ENCODE measurements at places on chromosomes 1 and 21.

DNA sequence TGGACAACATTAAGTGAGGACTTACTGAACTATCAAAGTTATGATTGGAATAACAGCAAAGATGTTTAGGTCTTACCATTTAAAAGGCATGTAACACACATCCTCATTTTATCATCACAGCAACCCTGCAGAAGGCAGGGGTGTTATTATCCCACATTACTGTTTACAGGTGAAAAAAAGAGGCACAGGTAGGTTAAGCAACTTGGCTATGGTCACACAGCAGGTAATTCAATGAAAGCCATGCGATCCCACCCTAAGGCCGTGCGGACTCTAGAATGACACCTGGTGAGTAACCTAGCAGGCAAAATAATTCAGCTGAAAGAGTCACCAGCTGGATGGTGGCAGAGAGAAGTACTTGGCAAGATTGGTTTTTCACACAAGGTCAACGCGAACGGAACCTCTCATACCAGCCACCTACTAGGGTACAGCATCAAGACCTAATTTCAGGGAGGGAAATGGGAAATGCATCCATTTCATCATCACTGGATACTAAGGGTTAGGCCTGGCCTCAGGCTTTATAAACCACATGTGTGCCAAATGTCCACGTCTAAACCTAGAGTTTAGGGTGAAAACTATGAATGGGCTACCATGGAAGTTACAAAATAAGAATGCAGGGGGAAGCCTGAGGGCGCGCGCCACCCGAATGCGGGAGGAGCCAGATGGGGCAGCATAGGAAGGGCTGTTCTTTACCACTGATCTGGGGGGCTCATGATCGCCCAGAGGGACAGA is 85.3 kb downstream of the SLC66A1 start:
- no peak for DNase-seq

DNA sequence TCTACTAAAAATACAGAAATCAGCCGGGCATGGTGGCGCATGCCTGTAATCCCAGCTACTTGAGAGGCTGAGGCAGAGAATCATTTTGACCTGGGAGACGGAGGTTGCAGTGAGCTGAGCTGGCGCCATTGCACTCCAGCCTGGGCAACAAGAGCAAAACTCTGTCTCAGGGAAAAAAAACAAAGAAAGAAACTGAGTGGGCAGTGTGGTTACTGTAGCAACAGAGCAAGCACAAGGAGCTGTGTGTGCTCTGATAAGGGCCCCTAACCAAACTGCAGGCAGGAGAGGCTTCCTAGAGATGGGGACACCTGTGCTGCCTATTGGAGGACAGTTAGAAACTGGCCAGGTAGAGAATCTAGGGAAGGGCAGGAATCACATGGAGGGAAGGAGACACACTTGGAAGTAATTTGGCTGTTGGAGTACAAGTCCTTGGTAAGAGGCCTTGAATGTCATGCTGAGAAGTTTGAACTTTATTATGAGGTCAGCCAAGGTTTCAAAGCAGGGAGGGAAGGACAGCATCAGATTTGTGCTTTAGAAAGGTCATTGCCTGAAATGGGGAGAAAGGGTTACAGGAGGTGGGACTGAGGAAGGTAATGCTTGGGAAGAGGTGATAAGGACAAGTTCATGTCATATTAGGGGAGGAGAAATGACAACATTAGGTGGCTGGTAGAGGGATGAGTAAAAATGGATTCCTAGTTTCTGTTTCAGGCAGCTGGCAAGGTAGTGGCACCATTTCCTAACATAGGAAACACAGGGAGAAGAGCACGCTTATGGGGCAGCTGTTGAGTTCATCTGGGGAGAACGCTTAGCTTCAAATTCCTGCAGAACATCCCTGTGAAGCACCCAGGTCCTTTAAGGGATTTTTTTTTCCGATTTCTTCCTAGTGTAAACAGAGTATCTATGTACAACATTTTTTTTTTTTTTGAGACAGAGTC is 69.2 kb upstream of the ARTN start:
- no peak for DNase-seq

GRCh38 chr1:87017998-87018672 is 103.7 kb downstream of the HS2ST1 start:
- DNase-seq, result no peak

DNA sequence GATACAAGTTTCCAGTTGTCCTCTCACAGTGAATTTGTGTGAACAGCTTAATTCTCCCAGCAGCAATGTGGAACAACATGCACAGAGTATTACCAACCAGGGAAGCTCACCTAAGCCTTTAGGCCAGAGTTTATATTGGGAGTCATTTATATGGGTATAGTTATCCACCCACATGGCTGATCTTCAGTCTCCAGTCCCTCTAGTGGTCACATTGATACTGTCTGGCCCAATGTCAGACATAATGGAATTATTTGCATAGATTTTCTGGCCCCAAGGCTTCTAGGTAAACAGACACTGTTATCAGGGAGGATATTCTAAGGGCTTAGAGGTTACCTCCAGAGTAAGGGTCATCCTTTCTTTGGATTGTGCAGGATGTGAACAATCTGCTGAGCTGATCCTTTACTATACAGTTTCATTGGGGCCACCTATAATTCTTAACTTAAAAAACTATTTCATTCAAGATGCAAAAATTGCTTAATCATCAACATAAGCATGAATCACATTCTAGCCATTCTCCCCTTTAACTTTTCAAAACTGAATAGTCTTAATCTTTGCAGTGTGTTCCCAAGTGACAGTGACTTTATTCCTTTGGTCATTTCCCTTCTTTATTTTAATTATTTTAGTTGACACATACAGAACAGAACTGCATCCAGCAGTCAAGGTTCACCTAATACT is 210.9 kb downstream of the LTN1 start:
- no peak for DNase-seq

GRCh38 chr1:81183051-81183450 is 617.7 kb upstream of the ADGRL2 start:
- no peak for DNase-seq

DNA sequence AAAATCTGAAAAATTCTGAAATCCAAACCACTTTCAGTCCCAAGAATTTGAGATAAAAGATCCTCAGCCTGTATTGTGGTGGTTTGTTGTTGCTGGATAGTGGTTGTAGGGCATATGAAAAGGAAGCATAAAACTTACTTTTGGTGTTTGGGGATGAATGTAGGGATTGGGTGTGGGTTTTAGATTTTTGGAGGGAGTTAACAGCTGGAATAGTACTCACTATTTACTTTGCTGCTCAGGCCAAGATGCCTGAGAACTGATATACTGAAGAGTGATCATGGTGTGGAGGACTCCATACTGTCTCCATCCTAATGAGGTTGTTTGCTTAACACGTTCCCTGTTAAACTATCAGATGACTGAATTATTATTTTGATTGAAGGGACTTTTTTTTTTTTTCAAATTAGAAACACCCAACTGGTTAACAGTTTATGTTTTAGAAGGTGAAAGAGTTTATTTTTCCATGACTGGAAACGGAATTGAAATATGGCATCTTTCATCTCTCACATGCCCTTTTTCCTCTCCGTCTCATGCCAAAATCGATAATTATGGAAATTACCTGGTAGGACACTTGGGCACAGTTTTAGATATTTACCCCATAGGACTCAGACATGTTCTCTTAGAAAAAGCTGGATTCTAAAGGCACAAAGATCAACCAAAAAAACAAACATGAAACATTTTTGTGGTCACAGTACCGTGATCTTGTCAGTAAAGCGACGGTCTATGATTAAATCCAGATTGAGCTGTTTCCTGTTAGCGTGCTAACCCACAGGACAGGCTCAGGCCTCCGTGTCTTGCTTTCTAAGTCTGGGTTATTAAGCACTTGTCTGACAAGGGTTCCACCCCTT is 37.3 kb downstream of the RGL1 start:
- no peak for DNase-seq

DNA sequence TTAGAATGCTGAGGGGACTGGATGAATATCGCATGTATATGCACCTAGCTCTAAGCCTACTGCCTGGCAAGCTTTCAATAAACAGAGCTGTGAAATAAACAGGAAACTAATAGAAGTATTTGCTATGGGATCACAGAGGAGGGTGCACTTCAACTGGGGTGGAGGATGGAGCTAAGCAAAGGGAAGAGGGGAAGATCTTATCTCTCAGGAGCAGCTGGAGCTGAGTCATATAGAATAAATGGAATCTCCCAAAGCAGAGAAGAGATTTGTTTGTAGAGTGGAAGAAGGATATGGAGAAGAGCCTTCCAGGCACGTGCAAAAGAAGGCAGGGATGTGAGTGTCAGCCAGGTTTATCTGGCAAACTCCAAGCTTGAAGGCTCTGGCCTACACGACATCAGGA is 17.0 kb upstream of the KCNA10 start:
- no peak for DNase-seq

DNA sequence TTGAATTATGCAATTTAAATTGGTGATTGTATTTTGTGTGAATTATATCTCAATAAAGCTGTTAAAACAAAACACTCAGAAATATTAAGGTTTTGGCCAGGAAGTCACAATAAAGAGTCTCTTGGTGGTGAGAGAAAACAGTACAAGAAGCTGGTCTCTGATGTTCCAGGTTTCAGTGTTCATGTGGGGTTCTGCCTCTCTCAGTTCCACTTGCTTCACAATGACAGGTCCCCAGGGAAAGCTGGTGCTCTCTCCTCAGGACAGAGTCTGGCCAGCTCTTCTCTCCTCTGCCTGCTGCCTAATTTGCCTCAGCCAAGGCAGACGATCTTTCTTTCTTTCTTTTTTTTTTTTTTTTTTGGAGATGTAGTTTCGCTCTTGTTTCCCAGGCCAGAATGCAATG is 342.9 kb upstream of the PLXNA2 start:
- DNase-seq, result no peak

- no peak for DNase-seq
Observed at GRCh38 chr21:37207441-37208009, 59.6 kb downstream of the VPS26C start.

- DNase-seq, result no peak
Observed at GRCh38 chr1:100657876-100658715, 61.4 kb upstream of the VCAM1 start.

- DNase-seq, result no peak
Observed at GRCh38 chr1:55586771-55587170, 371.6 kb upstream of the USP24 start.

DNA sequence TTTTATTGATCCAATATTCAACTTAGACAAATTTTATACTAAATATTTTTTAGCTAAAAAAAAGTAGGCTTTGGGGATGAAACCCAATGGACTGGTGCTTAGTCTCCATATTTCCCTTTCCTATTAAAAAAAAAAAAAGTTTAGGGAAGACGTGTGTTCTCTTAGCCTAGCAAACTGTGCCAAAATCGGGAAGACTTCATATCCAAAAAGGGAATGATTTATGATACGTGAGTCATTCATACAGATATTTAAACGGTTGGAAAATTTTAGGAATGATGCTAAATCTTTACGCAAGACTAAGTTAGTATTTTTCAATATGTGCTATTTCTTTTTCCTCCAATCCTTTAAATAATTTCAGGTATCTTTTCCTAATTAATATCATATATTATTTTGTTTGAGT is 50.7 kb downstream of the SPATA17 start:
- DNase-seq, result no peak

DNA sequence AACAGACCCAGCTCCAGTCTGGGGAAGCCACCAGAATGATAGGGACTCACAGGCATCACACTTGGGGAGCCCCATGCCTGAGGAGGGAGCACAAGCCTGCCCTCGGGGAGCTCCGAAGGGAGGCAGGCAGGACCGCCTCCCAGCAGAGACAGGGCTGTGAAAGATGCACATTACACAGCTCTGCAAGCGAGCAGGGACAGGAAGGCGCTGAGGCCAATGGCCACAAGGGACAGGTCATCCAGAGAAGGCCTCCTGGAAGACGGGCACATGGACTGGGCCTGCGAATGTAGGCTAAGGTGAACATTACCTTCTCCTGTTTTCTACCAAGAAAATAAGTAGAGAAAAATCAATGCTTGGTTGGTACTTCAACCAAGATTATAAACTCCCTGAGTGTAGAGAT is 4.2 kb downstream of the NPR1 start:
- DNase-seq, result no peak

DNA sequence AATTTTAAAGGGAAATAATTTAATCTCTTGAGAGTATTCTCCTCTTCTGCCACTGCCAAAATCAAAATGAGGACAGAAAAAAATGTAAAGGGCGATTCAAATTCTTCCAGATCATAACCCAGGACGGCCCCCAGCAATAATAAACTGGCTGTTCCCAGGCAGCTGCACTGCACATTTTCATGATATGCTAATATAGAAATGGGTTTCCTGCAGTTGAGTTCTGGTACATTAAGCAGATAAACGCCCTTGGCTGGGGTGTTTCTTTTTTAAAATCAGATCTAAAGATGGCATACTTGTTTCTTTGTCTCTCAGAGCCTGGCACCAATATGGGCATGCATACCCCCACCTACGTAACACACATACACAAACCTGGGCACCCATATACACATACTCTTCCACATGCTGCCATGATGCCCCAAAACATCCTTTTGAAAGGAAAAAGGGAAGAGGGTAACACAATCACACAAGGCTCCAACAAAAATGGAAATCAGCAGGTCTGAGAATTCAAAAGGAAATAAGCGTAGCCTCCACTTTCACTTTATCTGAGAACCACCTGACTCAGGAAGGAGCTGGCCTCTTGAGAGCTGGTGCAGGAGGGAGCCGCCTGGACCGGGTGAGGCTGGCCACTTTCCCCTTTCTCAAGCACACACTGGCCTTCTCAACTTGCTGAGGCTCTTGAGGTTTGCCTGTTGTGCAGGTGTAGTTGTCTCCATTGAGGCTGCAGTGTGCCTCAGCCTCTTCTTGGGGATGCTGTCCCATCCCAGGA is 653.4 kb downstream of the KIF26B start:
- DNase-seq, result no peak

GRCh38 chr1:160924791-160925651 is 29.6 kb downstream of the ITLN2 start:
- no peak for DNase-seq

DNA sequence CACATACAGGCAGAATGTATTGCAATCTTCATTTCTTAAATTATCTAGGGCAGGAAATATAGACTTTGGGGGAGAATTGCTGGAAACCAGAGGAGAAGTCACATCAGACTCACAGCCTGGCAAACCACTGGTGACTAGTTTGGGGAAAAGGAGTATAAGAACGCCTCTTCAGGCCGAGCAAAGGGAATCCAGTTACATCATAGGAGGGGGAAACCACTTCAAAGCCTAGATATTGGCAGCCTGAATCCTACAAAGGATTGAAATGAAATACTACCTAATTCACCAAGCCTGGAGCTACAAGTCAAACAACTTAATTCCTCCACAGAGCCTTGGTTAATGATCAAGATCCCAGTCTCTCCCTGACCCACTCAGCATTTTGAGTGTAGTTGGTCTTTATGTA is 121.7 kb downstream of the SLC30A10 start:
- no peak for DNase-seq

- DNase-seq, result no peak
Observed at GRCh38 chr1:17440074-17440826, 773 bp upstream of the RCC2 start.

All from CD4-positive, alpha-beta T cell treated with Interleukin-15 for 1 hour (primary cell).